ENCODE measurements at places on chromosomes 6 and 20.

- no peak for DNase-seq
Measured at GRCh38 chr6:37106982-37107491, 62.9 kb upstream of the PIM1 start.

DNA sequence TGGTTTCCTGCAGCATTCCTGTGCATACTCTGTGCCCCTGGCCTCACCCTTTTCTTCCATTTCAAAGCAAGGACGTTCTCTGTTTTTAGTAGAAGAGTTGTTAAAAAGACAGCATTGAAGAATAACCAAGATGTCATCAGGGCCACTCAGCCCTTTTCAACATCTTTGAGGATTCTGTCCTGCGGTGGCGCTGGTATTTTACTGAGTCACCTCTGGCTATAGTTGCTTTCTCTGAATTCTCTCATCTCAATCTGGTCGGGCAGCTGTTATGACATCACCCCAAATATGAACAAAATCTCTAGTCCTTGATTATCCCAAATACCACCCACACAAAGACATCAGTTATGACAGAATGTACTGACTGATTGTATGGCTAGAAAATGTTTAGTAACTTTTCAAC, 204.2 kb downstream of the GRIK2 start:
- no peak for DNase-seq

DNA sequence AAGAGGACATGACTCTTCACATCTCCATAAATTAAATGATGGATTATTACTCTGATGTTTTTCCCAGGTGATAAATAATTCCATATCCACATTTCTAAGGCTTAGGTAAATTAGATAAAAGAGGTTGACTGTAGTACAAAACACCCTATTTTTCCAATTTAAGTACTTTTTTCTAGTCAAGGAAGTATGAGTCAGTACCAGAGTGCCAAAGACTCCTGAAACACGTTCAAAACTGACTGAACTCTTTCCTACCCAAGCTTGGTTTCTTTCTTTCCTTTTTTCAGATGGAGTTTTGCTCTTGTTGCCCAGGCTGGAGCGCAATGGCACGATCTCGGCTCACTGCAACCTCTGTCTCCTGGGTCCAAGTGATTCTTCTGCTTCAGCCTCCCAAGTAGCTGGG, 85.0 kb downstream of the DOK5 start:
- no peak for DNase-seq

- DNase-seq: no peak
Measured at GRCh38 chr20:34215711-34216381, 25.4 kb upstream of the ASIP start.

DNA sequence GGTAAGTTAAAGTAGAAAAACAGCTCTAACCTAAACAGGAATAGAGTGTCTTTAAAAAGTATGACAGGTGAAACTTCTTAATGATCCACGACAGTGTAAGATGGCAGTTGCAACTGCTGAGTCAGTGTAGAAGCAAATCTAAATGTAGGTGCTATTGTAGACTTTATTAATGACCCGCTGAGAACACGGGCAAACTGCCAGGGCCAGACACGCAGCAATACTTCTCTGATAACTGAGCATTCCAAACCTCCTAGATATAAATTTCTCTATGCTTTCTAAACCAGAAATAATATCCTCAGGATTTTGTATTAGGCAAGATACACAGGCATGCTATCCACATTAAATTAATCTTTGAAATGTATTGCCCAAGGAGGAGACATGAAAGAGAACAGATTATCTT, 1076.4 kb downstream of the HACE1 start:
- DNase-seq: no peak

Data from NCI-H2081 treated with DMSO at 0.1 percent for 48 hours (cell line).